ENCODE measurements at places on chromosomes 12 and 14. TPM values are rescaled to one million over a fixed set of nuclear protein-coding genes. Genes with fewer than 3 reads are reported as not detected.

APOF gene
- total RNA-seq: not detected

CCDC177 gene
- not detected for total RNA-seq

SYNDIG1L gene
- total RNA-seq: not detected

PLBD1 gene
- 0.10 TPM for total RNA-seq

KLHL33 gene
- not detected for total RNA-seq

ITGB7 gene
- total RNA-seq: under 0.01 TPM

ADAMTS20 gene
- total RNA-seq: not detected
